ENCODE measurements at places on chromosomes 2 and 18. TPM values are rescaled to one million over a fixed set of nuclear protein-coding genes. Genes with fewer than 3 reads are reported as not detected.
A peak's percentile ranks its signal among the peaks of the same experiment; 100 is the strongest.

MYO5B gene
- 29.9 TPM for polyA plus RNA-seq

YIPF4 gene
- polyA plus RNA-seq: 67.2 TPM

GKN1 gene
- not detected for polyA plus RNA-seq

IL1F10 gene
- polyA plus RNA-seq: not detected

METTL5 gene
- 51.1 TPM for polyA plus RNA-seq

LYG2 gene
- 0.19 TPM for polyA plus RNA-seq

HTR2B gene
- polyA plus RNA-seq: 15.6 TPM

WBP1 gene
- polyA plus RNA-seq: 90.1 TPM

SULT1C2 gene
- 42.7 TPM for polyA plus RNA-seq

ZNF804A gene
- 1.8 TPM for polyA plus RNA-seq

FHOD3 gene
- polyA plus RNA-seq: 40.1 TPM

ATP5MC3 gene
- 387 TPM for polyA plus RNA-seq

GRCh38 chr18:28063271-28063761 is 113.6 kb downstream of the CDH2 start:
- no peak for DNase-seq

DNA sequence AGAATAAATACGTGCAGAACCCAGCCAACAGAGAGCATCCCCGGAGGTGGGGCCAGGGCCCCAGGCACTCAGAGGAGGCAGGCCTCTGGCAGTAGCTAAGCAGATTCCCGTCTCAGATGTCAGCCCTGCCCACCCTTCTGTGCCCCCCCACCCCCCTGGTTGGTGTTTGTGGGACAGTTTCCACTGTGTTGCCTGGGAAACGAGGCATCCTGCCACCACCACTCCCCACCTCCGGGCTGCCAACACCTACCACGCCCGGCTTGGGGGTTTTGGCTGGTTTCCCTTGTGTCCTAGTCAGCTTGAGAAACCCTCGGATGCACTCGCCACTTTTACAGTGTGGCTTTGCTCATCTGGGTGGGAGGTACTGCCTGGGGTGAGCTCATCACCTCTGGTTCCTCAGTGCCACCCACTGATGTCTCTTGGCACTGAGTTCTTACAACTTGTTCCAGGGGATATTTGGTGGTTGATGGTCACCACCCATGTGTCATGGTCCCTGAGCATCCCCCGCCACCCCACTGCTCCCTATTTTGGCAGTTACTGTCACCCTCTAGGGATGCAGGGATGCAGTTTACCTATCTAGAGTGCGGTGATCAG is 72.4 kb upstream of the YWHAQ start:
- no peak for DNase-seq

DNA sequence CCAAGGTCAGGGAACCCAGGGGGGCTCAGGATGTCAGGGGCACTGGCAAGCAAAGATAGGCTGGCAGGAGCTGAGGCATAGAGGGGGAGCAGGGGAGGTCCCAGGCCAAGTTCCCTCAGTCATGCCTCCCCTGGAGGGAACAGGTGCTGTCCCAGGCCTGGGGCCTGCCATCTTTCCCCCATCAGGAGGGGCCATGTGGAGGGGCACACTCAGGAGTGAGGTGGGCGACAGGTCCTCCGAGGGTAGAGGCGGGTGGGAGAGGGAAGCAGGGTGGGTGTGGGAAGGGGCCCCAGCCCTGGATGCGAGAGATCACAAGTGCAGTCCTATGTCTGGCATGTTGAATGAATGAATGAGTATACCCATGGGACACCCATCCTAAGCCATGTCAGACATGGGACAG is 127.7 kb upstream of the GLI2 start:
- DNase-seq: no peak

- no peak for DNase-seq
These were observed 191.1 kb upstream of the ALKAL2 start for GRCh38 chr2:479031-479430.

DNA sequence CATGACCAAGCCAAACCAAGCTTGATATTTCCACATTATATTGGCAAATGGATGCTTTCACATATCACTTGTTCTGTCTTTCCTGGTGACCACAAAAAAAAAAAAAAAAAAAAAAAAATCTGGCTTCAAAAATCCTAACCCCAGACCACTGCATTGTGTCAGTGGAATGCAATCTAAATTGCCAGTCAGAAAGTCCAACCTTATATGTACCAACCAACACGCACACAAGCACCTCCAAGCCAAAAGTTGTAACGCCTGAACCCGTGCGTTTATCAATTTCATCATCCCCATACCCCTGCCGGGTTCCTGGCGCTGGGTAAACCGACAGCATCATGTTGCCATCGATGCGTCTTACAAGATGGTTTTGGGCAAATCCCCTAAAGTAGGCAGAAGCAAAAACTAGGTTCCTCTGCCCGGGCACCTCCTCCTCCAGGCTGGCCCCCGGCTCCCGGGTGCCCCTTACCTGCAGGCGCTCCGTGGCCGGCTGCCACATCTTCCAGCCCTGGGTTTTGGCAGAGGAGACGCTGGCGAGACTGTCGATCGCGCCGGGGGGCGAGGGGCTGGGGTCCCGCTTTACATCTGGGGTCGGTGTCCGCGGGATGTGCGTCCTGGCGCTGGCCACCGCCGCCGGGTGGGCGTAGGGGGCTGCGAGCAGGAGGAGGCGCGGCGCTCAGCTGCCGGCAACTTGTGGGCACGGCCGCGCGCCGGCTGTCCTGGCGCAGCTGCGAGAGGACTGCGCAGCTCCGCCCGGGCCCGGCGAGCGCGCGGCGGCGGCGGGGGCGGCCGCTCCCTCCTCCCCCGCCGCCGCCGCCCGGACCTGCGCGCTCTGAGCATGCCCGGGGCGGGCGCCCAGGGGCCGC is at the start of gene PID1:
Gene PID1, minus strand, starts transcription at position 737 of the 860 bp plus-strand sequence. Its CDS starts 244 bp downstream, at position 493.
- DNase-seq: peak; percentile 29

DNA sequence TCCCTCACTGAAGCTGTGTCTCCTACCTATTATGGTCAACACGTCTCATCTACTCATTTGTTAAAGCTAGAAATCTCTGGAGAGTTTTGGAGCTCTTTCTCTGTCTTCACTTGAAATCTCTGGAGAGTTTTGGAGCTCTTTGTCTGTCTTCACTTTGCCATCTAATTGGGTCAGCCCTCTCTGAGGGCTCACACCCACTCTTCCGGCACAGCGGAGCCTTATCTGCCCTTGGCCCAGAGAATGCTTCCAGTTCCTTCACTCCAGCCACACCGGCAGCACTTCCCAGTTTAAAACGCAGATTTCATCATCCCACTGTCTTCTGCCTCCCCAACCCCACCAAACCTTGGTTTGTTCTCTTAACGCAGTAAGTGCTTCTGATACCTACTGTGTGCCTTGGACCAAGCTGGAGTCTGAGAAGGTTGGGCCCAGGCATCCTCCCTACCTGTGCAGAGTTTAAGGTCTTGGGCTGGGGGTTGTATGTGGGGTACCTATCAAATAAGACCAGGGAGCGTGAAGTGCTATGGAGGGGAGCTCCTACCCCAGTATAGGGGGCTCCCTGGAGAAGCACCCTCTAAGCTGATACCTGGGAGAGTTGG is 5.0 kb downstream of the HPCAL1 start:
- DNase-seq: no peak

DNA sequence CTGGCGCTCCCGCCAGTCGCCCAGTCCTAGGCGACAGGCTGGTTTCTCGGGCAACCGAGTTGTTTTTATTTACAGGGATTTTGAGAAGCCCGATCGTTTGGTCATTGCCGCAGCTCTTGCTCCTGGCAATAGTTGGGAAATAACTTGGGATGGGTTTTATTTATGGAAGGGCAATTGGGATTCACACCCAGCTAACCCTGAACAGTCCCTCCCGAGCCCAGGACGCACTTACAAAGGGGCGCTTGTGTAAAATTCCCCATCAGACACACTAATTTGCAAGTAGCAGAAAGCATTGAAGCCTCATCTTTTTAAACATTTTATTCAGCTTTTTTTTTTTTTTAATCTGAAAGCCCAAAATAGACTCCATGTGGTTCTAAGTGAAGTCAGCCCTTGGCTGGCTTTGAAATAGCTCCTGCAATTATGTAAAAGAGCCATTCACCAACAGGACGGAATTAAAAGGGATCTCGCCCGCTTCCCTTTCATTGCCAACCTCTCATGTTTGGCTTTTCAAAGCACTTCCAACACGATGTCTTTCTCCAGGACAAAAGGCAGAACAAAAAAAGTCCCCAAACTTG is 3.6 kb upstream of the GBX2 start:
- DNase-seq: no peak

DNA sequence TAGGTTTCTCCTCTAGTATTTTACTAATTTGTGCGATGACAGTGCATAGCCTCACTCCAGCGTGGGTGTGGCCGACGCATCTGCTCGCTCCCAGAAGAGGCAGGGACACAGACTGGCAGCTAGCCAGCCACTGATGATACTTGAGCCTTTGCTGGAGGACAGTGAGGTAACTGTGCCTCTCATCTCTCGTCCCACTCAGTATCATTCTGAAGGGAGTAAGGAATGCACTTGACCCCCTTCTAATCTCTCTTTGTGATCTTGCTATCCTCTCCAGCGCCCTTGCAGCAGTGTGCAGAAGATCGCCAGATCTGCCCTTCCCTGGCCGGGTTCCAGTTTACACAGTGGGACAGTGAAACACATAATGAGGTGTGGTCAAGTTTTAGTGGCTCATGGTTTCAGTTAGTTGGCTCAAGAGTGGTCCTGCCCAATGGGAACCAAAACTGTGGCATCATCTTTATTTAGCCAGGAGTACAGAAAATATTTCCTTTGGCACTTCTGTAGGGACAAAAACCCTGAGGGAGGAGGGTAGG is 17.5 kb downstream of the NCAPH start:
- DNase-seq: no peak

GRCh38 chr2:169704160-169704708 is 10.0 kb downstream of the PHOSPHO2 start:
- DNase-seq: no peak

DNA sequence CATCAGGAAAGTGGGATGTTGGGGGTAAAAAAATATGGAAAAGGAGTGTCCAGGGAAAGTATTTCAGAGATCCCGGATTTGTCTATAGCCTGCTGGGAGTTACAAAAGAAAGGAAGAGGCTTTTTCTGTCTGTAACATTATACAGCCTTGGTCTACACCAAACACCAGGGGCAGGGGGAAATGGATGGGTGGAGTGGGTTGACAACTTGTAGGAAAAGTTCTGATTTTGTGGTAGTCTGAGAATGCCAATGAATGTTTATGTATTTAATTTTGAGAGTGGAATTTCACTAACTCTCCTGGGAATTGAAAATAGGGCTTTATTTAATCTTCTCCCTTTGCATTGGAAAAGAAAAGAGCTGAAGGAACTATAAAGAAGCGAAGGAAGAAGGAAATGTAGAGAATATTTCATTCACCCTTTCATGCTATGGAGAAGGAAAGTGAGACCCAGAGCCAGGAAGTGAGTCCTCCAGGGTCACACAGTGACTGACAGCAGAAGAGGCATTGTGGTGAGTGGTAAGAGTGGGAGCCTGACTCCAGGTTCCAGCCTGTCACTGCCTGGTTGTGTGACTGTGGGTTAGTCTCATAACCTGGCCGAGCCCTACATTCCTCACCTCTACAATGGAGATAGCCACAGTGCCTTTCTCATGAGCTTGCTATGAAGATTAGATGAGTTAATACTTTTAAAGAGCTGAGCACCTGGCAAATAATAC is 346.3 kb upstream of the TNP1 start:
- no peak for DNase-seq

DNA sequence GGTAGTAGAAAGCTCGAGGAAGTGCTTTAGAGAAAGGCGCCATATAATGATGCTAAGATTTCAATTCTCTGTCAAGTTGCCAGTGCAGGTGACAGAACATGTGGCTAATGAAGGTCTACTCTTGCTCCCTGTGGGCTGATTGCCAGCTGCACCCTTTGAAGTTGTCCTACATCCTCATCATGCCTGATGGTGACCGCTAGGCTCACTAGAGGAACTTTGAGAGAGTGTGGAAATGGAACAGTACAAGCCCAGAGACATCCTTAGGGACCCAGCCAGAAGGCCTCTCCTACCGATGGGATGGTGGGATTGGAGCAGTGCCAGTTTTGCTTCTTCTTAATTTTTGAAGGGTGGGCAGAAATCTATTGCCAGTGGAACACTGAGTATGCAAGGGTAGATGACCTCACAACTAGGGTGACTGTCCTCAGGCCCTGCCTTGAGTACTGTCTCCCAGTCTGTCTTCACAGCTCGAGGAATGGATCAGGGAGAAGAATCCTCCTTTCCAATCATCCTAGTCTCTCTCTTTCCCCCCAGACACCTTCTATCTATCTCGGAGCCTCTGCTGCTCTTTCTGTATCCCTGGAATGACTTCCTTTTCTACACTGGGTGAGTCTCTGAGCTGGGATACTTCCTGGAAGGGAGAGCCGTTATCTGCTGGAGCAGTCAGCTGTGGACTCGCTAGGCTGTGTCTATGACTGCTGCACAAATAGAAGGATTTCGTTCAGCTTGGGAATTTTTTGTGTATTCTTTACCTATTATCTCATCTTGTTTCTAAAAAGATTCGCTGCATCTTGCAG is 33.5 kb downstream of the LGALSL start:
- DNase-seq: no peak

DNA sequence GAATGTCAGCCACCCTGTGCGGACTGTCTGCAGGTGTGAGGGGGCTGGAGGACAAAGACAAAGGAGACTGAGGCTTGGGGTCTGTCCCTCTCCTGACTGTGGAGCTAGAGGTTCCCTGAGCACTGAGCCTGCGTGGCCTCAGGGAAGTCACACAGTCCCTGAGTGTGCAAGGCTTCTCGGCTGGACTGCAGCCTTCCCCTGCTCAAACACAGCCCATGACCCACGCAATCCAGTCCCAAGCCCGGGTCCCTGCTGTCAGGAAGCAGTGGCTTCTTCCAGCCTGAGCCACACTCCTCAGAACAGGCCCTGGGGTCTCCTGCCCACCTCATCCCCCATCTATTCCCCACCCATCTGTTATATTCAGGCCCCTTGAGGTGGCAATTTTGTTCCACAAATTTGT is 2.7 kb downstream of the ASTL start:
- DNase-seq: no peak
